ENCODE measurements at places on chromosomes 6 and 20. TPM values are rescaled to one million over a fixed set of nuclear protein-coding genes. Genes with fewer than 3 reads are reported as not detected.

DNA sequence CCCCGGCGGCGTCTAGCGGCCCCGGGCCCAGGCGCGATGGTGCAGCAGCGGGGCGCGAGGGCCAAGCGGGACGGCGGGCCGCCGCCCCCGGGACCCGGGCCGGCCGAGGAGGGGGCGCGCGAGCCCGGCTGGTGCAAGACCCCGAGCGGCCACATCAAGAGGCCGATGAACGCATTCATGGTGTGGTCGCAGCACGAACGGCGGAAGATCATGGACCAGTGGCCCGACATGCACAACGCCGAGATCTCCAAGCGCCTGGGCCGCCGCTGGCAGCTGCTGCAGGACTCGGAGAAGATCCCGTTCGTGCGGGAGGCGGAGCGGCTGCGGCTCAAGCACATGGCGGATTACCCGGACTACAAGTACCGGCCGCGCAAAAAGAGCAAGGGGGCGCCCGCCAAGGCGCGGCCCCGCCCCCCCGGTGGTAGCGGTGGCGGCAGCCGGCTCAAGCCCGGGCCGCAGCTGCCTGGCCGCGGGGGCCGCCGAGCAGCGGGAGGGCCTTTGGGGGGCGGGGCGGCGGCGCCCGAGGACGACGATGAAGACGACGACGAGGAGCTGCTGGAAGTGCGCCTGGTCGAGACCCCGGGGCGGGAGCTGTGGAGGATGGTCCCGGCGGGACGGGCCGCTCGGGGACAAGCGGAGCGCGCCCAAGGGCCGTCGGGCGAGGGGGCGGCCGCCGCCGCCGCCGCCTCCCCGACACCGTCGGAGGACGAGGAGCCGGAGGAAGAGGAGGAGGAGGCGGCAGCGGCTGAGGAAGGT is 715 bp downstream of the SOX12 start:
- peaks cover 22% of the 10 kb centered on the region for H3K4me1 ChIP-seq
- peak overlapping the region; percentile 68 for H3K4me3 ChIP-seq
- peak; percentile 51 for DNase-seq

- H3K27ac ChIP-seq, result no peak overlapping the region
- H3K36me3 ChIP-seq, result no peaks in the 10 kb centered on the region
- H3K27me3 ChIP-seq, result no peaks in the 10 kb centered on the region
- H3K4me3 ChIP-seq, result no peak overlapping the region
- H3K4me1 ChIP-seq, result no peaks in the 10 kb centered on the region
Observed at GRCh38 chr6:81071121-81071520, 681.4 kb downstream of the TENT5A start.

The MRPS26 gene
- polyA plus RNA-seq, result 76.5 TPM

DNA sequence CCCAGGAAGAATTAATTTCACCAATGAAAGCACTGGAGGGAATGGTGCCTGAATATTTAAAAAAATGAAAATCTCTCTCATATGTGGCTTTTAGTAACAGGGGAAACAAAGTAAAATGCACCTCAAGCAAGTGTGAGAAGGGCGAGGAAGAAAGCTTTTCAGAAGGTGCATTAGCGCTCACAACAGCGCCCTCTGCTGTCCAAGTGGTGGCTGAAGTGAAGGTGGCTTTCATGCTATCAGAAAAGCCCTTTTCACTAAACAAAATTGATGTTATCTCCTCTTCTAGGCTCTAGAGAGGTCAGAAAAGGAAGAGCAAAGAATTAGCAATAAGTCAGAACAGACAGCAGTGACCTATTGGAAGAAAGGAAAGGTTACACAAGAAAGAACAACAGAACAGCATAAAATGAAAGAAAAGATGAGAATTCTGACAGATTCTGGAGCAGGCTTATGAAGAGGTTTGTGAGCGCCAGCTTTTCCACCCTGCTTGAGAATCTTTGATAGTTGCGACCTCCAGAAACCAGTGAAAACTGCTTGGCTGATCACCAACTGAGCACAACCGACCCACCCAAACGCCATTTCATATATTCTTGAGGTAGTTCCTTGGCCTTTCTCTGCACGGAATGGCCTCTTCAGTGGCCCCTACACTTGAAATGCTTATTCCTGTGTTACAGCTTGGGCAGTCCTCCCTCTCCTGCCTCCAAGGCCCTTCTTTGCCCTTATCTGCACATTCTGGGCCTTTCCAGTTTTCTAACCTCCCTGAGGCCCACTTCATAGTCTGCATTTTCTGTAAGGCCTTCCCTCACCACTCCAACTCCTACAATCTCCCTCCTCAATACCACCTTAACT is 45.3 kb downstream of the SMLR1 start:
- no peaks in the 10 kb centered on the region for H3K27me3 ChIP-seq
- no peaks in the 10 kb centered on the region for H3K4me1 ChIP-seq
- H3K36me3 ChIP-seq, result no peaks in the 10 kb centered on the region
- no peak overlapping the region for H3K4me3 ChIP-seq

The BTN1A1 gene
- polyA plus RNA-seq, result not detected

- H3K27ac ChIP-seq, result no peak overlapping the region
- no peaks in the 10 kb centered on the region for H3K4me1 ChIP-seq
- peaks cover 7% of the 10 kb centered on the region for H3K27me3 ChIP-seq
Observed at GRCh38 chr20:23122321-23122720, 36.2 kb upstream of the CD93 start.

The OR2H1 gene
- not detected for polyA plus RNA-seq

The ROS1 gene
- not detected for polyA plus RNA-seq

- no peaks in the 10 kb centered on the region for H3K27me3 ChIP-seq
- H3K4me3 ChIP-seq, result no peak overlapping the region
- H3K27ac ChIP-seq, result no peak overlapping the region
- DNase-seq, result no peak
- H3K36me3 ChIP-seq, result peaks cover 19% of the 10 kb centered on the region
- peaks cover 33% of the 10 kb centered on the region for H3K4me1 ChIP-seq
Observed at GRCh38 chr20:35312318-35312717, 20.1 kb upstream of the FAM83C start.

DNA sequence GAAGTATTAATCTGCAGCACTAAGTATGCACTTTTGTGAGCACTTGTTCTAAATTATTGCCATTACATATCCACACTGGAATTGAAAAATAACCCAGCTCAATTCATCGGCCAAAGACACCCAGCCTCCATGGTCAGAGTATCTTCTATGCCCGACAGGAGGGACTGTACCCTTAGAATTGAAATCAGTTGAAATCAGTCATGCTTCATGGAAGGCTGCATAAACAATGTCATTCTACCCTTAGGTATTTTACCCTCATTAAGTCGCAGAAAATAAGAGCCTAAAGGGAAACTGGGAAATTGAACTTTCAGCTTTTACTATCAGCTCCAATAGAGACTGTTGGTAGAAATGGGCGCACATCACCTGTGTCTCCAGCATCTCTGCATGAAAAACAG is 2.9 kb upstream of the RAMACL start:
- no peak overlapping the region for H3K4me3 ChIP-seq
- H3K36me3 ChIP-seq, result peaks cover 3% of the 10 kb centered on the region
- peaks cover 4% of the 10 kb centered on the region for H3K27me3 ChIP-seq
- DNase-seq, result no peak

The ZNF311 gene
- not detected for polyA plus RNA-seq

The BMP2 gene
- polyA plus RNA-seq, result 0.65 TPM

DNA sequence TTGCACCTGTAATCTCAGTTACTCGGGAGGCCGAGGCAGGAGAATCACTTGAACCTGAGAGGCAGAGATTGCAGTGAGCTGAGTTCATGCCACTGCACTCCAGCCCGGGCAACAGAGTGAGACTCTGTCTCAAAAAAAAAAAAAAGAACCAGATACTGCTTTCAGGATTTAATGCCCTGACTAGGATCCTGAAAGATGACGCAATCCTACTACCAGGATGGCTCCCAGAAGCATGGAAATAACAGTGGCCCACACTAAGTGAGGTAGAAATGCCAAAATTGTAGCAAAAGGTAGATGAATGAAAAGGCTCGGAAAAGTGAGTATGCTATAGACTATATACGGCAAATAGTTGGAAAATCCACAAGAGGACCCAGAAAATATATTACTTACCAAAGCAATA is 23.8 kb upstream of the KHDC1 start:
- DNase-seq, result no peak
- H3K4me3 ChIP-seq, result no peak overlapping the region
- no peaks in the 10 kb centered on the region for H3K4me1 ChIP-seq
- H3K36me3 ChIP-seq, result peaks cover 8% of the 10 kb centered on the region
- H3K27ac ChIP-seq, result no peak overlapping the region

The MOCS1 gene
- polyA plus RNA-seq, result 0.93 TPM

The TOX2 gene
- 2.9 TPM for polyA plus RNA-seq

The CHMP4B gene
- polyA plus RNA-seq, result 3.7 TPM

GRCh38 chr6:44058617-44059358 is 68.5 kb downstream of the MRPL14 start:
- peaks cover 18% of the 10 kb centered on the region for H3K4me1 ChIP-seq
- DNase-seq, result peak; percentile 57
- no peaks in the 10 kb centered on the region for H3K36me3 ChIP-seq
- H3K27me3 ChIP-seq, result no peaks in the 10 kb centered on the region
- H3K27ac ChIP-seq, result peak overlapping the region; percentile 88

DNA sequence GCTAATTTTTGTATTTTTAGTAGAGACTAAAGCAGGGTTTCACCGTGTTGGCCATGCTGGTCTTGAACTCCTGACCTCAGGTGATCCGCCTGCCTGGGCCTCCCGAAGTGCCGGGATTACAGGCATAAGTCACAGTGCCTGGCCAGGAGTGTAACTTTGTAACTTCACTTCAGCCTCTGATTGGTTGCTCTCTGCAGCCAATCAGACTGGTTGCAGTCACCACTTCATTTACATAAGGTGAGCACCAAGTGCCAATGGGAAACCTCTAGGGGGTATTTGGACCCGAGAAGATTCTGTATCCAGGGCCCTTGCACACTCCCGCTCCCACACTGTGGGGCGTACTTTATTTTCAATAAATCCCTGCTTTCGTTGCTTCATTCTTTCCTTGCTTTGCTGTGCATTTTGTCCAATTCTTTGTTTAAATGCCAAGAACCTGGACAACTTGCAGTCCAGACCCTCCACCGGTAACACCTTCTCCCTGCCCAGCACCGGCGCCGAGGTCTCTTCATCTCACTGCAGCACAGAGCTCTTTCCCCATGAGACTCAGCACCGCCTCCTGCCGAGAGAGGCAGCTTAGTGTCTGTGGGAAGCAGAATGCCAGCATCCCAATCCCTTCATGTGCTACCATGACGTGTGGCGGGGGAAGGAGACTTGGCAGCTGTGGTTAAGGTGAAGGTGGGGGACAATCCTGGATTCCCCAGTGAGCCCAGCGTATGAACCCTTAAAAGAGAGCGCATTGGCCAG is 14.0 kb upstream of the MRGBP start:
- peaks cover 2% of the 10 kb centered on the region for H3K4me1 ChIP-seq
- no peak for DNase-seq
- no peaks in the 10 kb centered on the region for H3K27me3 ChIP-seq
- no peaks in the 10 kb centered on the region for H3K36me3 ChIP-seq

DNA sequence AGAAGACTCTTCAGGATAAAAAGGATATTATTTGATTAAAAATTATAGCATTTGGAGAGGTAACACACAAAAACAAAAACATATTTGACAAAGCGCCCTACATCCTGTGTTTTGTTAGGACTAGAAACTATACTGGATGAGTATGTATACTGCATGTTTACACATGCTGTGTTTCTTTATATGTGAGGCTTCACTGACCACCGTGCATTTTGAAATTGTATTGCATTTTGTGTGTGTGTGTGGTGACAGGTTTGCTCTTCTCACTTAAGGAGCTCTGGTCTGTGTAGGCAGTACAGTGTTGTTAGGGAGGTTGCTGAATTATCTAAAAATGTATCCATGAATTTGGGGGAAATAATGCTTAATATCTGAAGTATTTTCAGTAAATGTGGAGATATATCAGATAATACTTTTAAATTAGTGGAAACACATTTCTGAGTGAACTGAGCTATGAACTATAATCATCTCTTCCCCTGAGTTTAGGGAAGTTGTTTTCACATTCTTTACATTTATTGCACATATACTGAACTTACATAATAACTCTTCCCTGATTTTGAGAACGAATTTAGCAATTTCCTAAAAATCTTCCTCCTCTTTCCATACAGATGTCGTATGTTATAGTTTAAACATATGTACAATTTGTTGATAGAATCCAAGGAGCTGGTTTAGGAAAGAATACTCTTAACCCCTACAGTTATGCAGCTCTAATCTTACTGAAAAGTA is 43.3 kb downstream of the TMEM170B start:
- DNase-seq, result no peak
- no peaks in the 10 kb centered on the region for H3K36me3 ChIP-seq
- H3K4me1 ChIP-seq, result no peaks in the 10 kb centered on the region
- H3K27ac ChIP-seq, result no peak overlapping the region
- no peaks in the 10 kb centered on the region for H3K27me3 ChIP-seq

DNA sequence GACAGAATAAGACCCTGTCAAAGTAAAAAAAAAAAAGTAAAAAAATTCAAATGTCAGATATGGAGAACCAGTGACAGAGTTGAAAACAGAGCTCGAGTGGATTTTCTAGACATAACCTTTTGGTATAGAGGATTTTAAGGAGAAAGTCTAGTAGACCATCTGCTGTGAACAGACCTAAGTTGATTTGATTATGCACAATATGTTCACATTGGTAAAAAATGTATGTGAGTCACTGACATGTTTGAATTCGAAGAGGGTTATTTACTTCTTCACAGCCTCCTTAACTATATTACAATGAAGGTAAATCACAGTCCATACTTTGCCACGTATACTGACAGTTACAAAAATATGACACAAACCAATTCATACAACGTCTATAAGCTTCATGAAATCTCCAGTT is 7.4 kb downstream of the TINAG start:
- H3K27me3 ChIP-seq, result no peaks in the 10 kb centered on the region
- H3K4me1 ChIP-seq, result no peaks in the 10 kb centered on the region
- no peaks in the 10 kb centered on the region for H3K36me3 ChIP-seq
- DNase-seq, result no peak
- H3K4me3 ChIP-seq, result no peak overlapping the region

The LRRC1 gene
- polyA plus RNA-seq, result 1.6 TPM

The LY6G6F gene
- polyA plus RNA-seq, result 2.5 TPM

- no peak for DNase-seq
- H3K27me3 ChIP-seq, result peaks cover 10% of the 10 kb centered on the region
- peaks cover 11% of the 10 kb centered on the region for H3K4me1 ChIP-seq
- H3K36me3 ChIP-seq, result no peaks in the 10 kb centered on the region
- H3K4me3 ChIP-seq, result no peak overlapping the region
Observed at GRCh38 chr20:46997187-46997586, 102.5 kb downstream of the EYA2 start.

The SKIC2 gene
- polyA plus RNA-seq, result 14.1 TPM

The CASS4 gene
- polyA plus RNA-seq, result 3.5 TPM

- H3K36me3 ChIP-seq, result no peaks in the 10 kb centered on the region
- H3K4me1 ChIP-seq, result peaks cover 5% of the 10 kb centered on the region
- H3K27me3 ChIP-seq, result no peaks in the 10 kb centered on the region
- H3K4me3 ChIP-seq, result no peak overlapping the region
Observed at GRCh38 chr6:116397914-116398313, 27.2 kb downstream of the DSE start.

The TCP11 gene
- polyA plus RNA-seq, result not detected
